Stimulated activated memory B cell treated with anti-CD40 and anti-IgM and Interleukin-4, amounts not matched to agents 10 μg/mL and 1 μg/mL and 100 μg/mL, for 72 hours (primary cell): ENCODE measurements at places on chromosomes 3 and 15.

DNA sequence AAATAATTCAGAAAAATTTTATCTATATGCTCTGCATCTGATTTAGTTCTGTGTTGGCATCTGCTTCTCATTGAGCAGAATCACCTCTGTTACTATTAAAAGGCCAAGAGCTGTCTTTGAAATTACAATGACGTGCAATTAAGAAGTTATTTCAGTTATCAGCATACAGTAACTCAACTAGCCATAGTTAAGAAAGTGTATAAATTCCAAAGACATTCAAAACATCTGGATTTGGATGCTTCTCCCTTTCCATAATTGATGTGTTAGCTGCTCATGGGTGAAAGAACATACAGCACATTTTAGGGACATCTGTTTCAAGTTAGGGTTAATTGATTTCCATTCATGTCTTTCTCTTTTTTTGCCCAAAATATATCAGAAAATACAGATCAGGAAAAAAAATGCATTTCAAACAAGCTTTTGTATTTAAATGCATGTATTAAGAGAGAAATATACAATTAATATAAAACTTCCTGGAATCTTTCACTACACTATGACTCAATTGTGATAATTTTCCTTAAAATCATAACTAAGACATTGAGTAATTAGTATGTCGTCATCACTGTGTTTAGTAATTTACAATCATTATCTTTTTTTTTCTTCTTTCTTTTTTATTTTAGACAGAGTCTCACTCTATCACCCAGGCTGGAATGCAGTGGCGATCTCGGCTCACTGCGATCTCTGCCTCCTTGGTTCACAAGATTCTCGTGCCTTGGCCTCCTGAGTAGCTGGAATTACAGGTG lies 82.7 kb upstream of the MBNL1 start:
- H3K36me3 ChIP-seq = no peaks in the 10 kb centered on the region
- H3K27me3 ChIP-seq = no peaks in the 10 kb centered on the region
- H3K27ac ChIP-seq = no peak overlapping the region
- no peak overlapping the region for H3K4me3 ChIP-seq
- H3K4me1 ChIP-seq = peaks cover 47% of the 10 kb centered on the region
- ATAC-seq = no peak

GRCh38 chr15:61871926-61872522 lies 188.2 kb downstream of the VPS13C start:
- H3K36me3 ChIP-seq = peaks cover 58% of the 10 kb centered on the region
- no peaks in the 10 kb centered on the region for H3K4me1 ChIP-seq
- no peak overlapping the region for H3K4me3 ChIP-seq

DNA sequence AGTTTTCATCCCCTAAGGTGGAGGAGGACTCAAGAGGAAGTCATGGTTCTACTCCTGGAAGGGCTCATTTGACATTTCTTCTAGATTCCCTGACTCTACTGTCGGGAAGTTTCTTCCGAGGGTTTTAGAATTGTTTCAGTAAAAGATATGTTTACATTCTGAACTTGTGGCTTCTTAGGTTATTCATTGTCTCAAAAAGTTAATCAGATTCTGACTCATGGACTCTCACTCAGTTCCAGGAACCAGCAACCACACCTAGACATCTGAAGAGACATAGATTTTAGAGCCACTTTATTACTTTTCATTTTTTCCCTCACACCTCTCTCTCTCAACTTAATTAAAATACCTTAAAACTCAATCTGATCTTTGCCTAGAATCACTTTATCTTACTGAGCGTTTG lies 862.6 kb downstream of the AGBL1 start:
- no peaks in the 10 kb centered on the region for H3K36me3 ChIP-seq
- H3K27me3 ChIP-seq = no peaks in the 10 kb centered on the region
- no peak for ATAC-seq
- H3K27ac ChIP-seq = no peak overlapping the region
- no peak overlapping the region for H3K4me3 ChIP-seq

DNA sequence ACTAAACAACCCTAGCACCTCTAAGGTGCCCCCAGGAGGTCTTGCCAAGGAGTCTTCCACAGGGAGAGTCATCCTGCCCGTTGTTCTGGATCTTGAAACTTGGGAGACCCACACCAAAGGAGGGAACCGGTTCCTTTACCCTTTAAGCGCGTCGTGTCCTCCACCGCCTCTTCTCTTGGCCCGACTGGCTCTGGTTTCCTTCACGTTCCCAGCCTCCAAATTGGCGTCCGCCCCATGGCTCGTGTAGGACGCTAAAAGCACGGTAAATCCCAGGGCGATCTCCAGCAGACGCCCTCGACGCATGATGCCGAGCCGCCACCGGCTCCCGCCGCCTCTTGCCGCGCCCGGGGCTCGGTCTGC lies 1.1 kb downstream of the FBN1 start:
- no peak overlapping the region for H3K27ac ChIP-seq
- peak overlapping the region; percentile 24 for H3K4me3 ChIP-seq
- ATAC-seq = no peak
- H3K4me1 ChIP-seq = peaks cover 9% of the 10 kb centered on the region
- H3K27me3 ChIP-seq = peaks cover 14% of the 10 kb centered on the region

DNA sequence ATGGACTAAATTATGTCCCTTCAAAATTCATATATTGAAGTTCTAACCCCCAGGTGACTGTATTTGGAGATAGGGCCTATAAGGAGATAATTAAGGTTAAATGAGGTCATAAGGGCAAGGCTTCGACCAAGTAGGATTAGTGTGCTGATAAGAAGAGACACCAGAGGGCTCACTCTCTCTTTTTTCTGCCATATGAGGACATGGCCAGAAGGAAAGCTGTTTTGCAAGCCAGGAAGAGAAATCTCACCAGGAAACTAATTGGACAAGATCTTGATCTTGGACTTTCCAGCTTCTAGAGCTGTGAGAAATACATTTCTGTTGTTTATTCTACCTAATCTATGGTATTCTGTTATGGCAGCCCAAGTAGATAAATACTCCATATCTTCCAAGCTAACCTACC lies 503.6 kb upstream of the NAALADL2 start:
- no peak overlapping the region for H3K4me3 ChIP-seq
- no peaks in the 10 kb centered on the region for H3K36me3 ChIP-seq
- H3K27me3 ChIP-seq = no peaks in the 10 kb centered on the region
- no peak overlapping the region for H3K27ac ChIP-seq
- ATAC-seq = no peak
- no peaks in the 10 kb centered on the region for H3K4me1 ChIP-seq

DNA sequence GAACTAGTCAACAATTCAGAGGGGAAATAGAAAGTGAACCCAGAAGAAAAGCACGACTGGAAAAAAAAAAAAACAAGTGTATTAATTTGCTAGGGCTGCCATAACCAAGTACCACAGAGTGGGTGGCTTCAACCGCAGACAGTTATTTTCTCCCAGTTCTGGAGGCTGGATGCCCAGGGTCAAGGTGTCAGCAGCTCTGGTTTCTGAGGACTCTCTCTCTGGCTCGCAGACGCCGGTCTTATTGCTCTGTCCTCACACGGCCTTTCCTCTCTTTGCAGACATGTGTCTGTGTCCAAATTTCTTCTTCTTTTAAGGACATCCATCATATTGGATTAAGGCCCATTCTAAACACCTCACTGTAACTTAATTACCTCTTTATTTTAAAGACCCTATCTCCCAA lies 291.8 kb downstream of the XXYLT1 start:
- H3K27ac ChIP-seq = peak overlapping the region; percentile 2
- H3K4me3 ChIP-seq = no peak overlapping the region
- H3K27me3 ChIP-seq = peaks cover 18% of the 10 kb centered on the region
- peaks cover 26% of the 10 kb centered on the region for H3K4me1 ChIP-seq
- no peak for ATAC-seq
- H3K36me3 ChIP-seq = no peaks in the 10 kb centered on the region

DNA sequence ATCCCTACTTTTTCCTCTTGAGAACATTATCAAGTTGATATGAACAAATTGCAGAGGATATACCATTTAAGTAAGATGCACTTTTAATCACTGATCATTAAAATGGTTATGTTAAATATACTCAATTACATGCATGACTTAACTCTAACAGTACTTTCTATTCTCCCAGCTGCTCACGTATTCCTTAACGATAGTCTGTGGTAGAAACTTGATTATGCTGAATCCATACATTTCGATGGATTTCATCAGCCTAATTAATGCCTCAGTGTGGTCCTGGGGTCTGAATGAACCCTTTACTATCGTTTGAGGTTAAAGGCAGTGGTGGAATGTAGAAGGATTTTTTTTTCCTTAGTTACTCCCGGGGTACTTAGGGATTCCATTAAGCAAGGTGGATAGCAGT lies 18.6 kb downstream of the SOX2 start:
- H3K36me3 ChIP-seq = no peaks in the 10 kb centered on the region
- no peak overlapping the region for H3K4me3 ChIP-seq
- H3K27me3 ChIP-seq = peaks cover 82% of the 10 kb centered on the region
- ATAC-seq = no peak
- peaks cover 7% of the 10 kb centered on the region for H3K4me1 ChIP-seq
- H3K27ac ChIP-seq = no peak overlapping the region

GRCh38 chr3:23161896-23162570 lies 41.1 kb upstream of the UBE2E2 start:
- ATAC-seq = peak; percentile 74
- H3K27ac ChIP-seq = peak overlapping the region; percentile 62
- H3K27me3 ChIP-seq = no peaks in the 10 kb centered on the region
- peak overlapping the region; percentile 58 for H3K4me3 ChIP-seq
- no peaks in the 10 kb centered on the region for H3K36me3 ChIP-seq

GRCh38 chr3:147189016-147189415 lies 217.3 kb downstream of the ZIC4 start:
- H3K4me1 ChIP-seq = no peaks in the 10 kb centered on the region
- no peak overlapping the region for H3K27ac ChIP-seq
- H3K4me3 ChIP-seq = no peak overlapping the region
- H3K27me3 ChIP-seq = no peaks in the 10 kb centered on the region

DNA sequence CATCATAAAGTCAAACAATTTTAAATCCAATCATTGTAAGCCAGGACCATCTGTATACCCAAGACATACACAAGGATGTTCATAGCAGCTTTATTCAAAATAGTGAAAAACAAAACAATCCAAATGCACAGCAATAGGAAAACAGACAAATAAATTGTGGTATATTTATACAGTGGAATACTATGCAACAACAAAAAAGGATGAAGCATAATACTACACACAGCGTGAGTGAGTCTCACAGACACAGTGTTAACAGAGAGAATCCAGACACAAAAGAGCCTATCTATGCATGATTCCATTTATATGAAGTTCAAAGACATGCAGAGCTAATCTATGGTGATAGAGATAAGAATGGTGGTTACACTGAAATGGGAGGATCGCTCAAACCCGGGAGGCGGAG lies 5.6 kb upstream of the MUC20 start:
- H3K4me1 ChIP-seq = peaks cover 16% of the 10 kb centered on the region
- peaks cover 46% of the 10 kb centered on the region for H3K36me3 ChIP-seq
- no peak overlapping the region for H3K27ac ChIP-seq
- H3K4me3 ChIP-seq = no peak overlapping the region
- peaks cover under 1% of the 10 kb centered on the region for H3K27me3 ChIP-seq
- ATAC-seq = no peak

- H3K4me1 ChIP-seq = no peaks in the 10 kb centered on the region
- H3K4me3 ChIP-seq = no peak overlapping the region
- peaks cover 10% of the 10 kb centered on the region for H3K27me3 ChIP-seq
Measured at GRCh38 chr3:55826731-55827496, 339.8 kb upstream of the WNT5A start.

DNA sequence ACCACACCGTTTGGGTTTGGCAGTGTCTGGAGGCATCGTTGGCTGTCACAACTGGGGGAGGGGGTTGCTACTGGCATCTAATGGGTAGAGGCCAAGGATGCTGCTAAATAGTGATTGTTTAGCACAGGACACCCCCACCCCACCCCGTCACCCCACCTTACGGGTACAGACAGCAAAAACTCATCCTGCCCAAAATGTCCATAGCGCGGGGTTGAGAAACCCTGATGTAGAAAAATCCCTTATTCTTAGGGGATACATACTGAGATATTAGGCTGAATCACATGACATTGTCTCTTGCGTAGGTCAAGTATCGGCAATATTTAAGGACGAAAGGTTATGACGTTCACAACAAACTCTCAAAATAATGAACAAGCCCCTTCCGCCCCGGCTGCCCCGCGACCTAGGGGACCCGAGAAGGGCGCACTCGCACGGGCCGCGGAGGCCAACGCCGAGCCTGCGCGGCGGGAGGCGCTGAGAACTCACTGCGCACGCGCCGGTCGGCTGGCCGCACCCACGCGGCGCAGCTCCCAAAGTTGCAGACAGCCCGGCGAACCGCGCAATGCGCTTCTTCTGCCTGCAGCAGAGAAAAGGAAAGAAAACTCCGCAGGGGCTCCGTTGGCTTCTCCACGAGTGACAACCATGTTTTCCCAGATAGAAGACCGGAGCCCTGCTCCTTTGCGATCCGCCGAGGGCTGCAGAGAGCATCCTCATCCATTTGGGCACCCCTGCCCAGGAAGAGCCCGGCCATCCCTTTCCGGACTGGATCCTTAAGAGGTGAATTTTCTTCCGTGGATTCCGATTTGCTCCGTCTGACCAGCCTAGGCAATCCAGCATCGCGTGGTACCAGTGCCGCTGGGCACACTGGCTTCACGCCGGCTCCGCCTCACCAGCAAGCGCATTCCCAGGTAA lies 136.8 kb upstream of the CCDC54 start:
- ATAC-seq = peak; percentile 97
- peak overlapping the region; percentile 65 for H3K27ac ChIP-seq
- peak overlapping the region; percentile 91 for H3K4me3 ChIP-seq
- H3K36me3 ChIP-seq = no peaks in the 10 kb centered on the region
- H3K27me3 ChIP-seq = peaks cover 6% of the 10 kb centered on the region

- peak; percentile 90 for ATAC-seq
- H3K27ac ChIP-seq = peak overlapping the region; percentile 94
- H3K36me3 ChIP-seq = peaks cover 9% of the 10 kb centered on the region
Measured at GRCh38 chr3:56758539-56758981, 43.2 kb downstream of the ARHGEF3 start.

DNA sequence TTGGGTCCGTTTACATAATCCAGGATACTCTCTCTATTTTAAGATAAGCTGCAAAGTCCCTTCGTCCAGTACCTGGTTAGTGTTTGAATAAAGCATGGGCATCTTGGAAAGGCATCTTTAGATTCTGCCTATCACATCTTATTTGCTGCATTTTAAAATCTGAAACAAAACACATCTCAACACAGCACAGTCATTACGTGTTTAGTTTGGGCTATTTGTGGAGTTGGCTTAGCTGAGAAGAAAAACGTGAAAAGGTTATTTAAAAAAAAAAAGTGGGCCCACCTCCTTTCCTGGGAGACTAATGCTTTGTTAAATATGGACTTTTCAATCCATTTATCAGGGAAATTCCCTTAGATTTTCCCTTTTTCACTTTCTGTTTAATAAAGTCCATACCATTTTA lies 174.5 kb upstream of the WNT5A start:
- no peak for ATAC-seq
- H3K36me3 ChIP-seq = no peaks in the 10 kb centered on the region
- H3K4me3 ChIP-seq = no peak overlapping the region
- no peaks in the 10 kb centered on the region for H3K4me1 ChIP-seq
- H3K27ac ChIP-seq = no peak overlapping the region
- no peaks in the 10 kb centered on the region for H3K27me3 ChIP-seq

DNA sequence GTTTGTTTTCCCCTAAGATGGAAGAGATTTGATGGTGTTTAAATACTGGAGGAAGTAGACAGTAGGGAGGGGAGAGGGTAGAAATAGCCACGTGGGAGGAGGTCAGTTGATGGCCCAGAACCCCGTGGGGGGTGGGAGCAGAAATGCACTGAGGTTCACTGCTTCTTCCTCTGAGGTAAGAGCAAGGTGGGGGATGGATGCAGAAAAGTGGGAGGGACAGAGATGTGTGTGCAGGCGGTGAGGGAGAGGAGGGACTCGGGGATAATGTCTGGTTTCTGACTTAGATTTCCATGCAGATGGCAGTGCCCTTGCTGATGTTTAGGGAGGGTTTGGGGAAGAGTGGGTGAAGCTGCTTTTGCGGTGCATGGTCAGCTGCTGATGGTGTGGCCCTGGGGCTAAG lies 102.9 kb downstream of the ARNT2 start:
- no peak overlapping the region for H3K4me3 ChIP-seq
- no peaks in the 10 kb centered on the region for H3K36me3 ChIP-seq
- H3K27me3 ChIP-seq = peaks cover 8% of the 10 kb centered on the region
- H3K27ac ChIP-seq = no peak overlapping the region
